ENCODE measurements at places on chromosomes 2 and 18.

GRCh38 chr18:5417342-5417741, 121.8 kb upstream of the ZBTB14 start:
- DNase-seq: no peak

- no peak for DNase-seq
These were observed 179.5 kb downstream of the EN1 start for GRCh38 chr2:118667964-118668363.

GRCh38 chr2:23916727-23917405, 10.1 kb downstream of the ATAD2B start:
- no peak for DNase-seq

- DNase-seq: no peak
These were observed 90.5 kb downstream of the ASAP2 start for GRCh38 chr2:9297156-9297555.

DNA sequence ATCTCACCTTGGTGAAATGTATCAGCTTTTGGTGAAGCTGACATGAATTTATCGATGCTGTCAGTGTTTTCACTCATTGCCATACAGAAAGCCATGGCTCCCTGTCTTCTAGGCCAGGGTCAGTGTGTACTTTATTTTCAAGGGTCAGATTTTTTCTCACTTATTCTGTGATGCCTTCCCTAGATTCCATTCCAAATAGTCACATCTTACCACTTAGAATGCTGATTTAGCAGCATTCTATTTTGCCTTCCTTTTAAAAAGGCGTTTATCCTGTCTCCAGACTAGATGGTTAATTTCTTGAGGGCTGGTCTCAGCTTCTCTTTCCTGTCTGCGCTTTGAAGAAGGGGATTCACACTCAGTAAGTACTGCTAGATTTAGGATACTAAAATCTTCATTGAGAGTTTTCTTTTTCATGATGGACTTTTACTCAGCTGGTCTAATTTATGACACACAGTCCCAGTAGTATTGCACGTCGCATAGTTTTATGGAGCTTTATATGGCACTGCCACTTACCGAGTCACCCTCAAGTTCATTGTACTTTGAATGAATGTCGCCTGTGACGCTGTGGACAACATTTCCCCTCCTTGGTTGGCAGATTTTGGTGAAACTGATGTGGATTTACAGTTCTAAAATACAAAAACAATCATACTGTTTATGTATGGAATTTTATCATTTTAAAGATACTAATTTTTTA, 194.0 kb downstream of the ZNF407 start:
- no peak for DNase-seq

- no peak for DNase-seq
These were observed 70.2 kb downstream of the LBH start for GRCh38 chr2:30301551-30301950.

DNA sequence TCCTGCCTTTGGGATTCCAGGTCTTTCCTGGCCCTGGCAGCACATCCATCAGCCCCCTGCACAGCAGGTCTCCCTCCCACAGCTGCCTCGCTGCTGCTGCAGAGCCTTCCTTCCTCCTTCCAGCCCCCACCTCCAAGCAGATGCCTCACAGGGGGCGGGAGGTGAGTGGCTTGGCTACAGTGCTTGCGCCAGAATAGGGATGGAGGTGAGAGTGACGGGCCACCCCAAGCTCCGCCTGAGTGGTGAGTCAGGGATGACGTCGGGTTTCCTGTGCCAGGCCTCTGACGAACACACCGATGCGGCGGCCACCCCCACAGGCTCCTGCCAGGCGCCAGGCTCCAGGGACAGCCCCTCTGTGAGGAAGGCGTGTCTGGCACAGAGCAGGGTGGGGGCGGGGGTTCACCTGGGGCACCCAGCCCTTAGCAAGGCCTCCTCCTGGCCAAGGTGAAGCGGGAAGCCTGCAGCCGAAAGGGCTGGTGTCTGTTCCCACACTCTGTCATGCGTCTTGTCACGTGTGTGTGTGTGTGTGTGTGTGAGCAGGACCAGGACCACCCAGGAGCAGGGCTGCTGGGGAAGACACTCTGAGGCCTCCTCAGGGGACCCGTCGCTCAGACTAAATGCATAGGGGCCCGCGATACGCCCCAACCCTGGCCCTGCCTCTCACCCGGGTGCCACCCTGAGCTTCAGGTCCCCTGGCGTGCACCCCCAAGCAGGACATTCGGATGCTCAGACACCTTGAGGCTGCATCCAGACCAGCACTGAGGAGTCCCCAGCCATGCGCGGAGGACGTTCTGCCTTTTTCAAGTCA, 3.4 kb upstream of the DUSP2 start:
- DNase-seq: peak; percentile 97

GRCh38 chr2:196808083-196808665, 981 bp downstream of the C2orf66 start:
- DNase-seq: no peak

GRCh38 chr2:228056293-228057097, 125.0 kb downstream of the SPHKAP start:
- DNase-seq: no peak

DNA sequence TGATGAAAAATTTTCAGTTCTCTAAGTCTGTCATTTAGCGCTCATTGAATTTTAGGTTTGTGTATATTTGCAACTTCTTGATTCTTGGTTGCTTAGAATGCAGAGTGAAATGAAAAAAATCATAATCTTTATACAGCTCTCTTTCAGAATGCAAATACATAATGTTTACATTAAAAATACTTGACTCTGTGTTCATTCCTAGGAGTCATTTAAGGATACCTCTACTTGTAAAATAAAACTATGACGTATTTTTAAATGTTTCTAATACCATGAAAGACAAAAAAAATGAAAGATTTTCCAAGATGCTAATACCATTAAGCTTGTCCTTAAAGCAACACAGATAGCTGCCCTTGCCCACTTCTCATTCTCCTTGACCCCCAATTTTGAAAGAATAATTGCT, 259.0 kb downstream of the L3MBTL4 start:
- no peak for DNase-seq

GRCh38 chr2:168929031-168929430, 27.9 kb downstream of the G6PC2 start:
- DNase-seq: no peak

GRCh38 chr2:218873359-218874194, 7.1 kb upstream of the WNT10A start:
- DNase-seq: no peak

DNA sequence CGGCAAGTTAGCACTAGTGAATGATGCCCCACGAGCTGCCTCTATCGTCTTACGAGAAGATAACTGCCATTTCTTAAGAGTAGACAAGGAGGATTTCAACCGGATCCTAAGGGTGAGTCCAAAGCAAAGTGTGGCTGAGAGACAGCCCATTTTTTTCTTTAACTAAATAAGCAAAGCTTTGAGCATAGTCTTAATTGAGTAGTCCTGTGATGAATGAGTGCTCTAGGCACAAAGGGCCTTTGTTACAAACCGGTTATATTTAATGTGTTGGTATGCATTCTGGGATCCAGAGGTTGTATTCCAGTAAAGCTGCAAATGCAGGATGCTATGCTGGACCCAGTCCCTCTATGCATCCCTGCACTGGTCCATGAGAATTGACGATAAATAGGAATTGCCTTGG, 86.9 kb upstream of the MAP3K20 start:
- no peak for DNase-seq

DNA sequence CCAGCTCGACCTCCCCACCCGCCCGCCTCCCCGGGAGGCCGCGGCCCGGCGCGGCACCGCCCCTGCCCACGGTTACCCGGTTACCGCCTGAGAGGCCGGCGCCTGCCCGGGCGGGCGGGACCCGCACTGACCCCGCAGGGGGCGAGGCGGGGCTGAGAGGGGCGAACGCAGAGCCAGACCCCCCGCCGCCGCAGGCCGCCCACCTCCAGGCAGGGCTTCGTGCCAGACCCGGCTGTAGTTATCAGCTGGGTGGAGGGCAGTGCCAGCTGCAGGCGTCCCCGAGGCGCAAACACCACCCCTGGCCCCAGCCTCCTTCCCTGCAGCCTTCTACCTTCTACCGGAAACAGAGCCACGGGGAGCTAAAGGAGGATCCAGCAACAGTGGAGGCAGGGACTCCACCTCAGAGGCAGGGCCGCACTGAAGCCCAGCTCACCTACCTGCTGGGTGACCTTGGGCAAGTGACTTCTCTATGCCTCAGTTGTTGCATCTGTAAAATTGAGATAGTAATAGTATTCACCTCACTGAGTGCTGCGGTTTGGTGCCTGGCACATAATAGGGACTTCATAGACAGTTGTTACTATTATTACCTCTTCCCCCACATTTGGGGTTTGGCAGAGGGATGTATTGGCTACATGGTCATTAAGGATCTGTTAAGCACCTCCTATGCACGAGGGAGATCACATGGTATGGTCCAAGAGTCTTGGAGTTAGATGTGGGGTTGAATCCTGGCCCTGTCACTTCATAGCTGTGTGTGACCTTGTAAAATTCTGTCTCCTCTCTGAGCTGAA, 231.6 kb upstream of the SMAD2 start:
- DNase-seq: no peak

- no peak for DNase-seq
These were observed 15.9 kb upstream of the ARMC9 start for GRCh38 chr2:231182513-231182899.

GRCh38 chr2:216389570-216389969, 17.3 kb upstream of the MARCHF4 start:
- no peak for DNase-seq

DNA sequence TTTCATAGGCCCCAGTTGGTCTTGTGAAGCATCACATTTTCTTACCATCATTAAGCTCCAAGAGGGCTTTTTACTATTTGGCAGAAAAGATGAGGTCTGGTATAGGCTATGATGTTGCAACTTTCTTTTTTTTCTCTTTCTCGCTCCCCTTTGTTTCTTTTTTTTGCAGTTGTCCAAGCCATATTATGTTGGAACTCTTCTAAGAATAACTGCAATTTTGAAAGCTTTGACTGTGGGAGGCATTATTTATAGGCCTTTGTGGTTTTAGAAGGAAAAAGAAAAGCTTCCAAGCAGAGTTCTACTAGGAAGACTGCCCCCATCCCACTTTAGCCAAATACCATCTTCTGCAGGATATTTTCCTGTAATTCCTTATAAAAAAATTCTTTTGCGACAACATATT, 571.6 kb downstream of the ARHGAP15 start:
- DNase-seq: no peak

DNA sequence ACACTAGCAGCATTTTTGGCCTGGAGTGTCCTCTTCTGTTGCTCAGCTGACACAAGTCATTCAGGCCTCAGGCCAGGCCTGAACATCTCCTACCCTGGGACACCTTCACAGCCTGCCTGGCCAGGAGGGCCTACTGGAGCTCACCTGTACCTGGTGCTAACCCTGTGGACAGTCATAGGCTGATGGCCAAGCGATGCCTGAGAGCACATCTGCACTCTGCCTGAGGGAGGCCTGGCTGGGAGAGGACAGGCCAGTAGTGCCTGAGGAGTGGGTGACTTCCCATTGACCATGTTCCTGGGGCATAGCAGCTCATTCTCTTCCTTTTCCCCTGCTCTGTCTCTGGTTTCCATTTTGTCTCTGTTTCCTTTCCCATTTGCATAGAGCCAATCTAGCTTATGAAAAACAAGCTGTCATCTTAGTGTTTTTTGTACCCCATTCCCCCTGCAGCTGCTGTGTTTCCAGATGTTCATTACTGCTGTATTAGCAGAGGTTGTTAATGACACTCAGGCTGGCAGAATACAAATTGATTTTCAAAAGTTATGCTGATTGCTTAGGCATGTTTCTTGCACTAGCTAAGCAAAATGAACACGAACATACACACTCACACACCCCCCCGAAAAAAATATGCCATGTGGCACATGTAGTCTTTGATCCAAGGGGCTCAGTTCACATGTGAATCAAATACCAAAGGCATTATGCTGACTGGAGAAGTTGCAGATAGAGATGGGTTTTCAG, 149.7 kb upstream of the HS6ST1 start:
- no peak for DNase-seq

GRCh38 chr2:150374492-150374891, 113.0 kb downstream of the RND3 start:
- DNase-seq: no peak

GRCh38 chr2:48180557-48180956, 274.3 kb upstream of the FBXO11 start:
- DNase-seq: no peak

GRCh38 chr2:63058144-63058920, 7.7 kb downstream of the OTX1 start:
- no peak for DNase-seq

DNA sequence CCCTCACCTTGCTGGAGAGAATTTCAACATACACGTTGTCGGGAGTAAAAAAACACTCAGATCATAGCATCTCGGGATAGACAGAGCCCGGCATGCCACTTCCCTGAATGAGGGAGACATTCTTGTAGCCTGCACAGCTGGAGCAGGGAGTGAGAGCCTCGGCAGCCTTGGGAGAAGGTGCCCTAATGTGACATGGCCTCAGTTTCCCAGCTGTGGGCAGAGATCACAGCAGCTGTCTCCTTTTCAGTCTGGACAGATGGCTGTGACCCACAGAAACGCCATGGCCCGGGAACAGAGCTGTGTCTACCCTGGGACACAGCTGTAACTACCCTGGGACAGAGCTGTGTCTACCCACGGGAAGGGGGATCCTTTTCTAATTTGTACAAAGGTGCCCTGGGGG, 55.9 kb downstream of the HS1BP3 start:
- no peak for DNase-seq

- no peak for DNase-seq
These were observed 58.5 kb downstream of the CABYR start for GRCh38 chr18:24197412-24197811.

DNA sequence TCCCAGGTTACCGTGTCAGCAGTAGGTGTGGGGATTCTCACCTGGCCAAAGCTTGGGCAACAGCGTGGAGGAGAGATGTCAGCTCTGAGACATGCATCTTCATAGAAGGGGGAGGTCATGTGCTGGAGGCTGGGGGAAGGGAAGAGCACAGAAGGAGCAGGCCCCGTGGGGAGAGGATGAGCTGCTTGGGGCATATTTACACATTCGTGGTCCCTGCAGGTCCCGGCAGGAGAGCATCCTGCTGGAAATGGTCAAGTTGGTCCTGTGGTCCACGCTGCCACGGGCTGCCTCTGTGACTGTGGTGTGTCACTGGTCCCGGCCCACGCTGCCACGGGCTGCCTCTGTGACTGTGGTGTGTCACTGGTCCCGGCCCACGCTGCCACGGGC, 195.1 kb upstream of the TWIST2 start:
- DNase-seq: no peak

- no peak for DNase-seq
These were observed 122.1 kb downstream of the RPIA start for GRCh38 chr2:88813612-88814011.

DNA sequence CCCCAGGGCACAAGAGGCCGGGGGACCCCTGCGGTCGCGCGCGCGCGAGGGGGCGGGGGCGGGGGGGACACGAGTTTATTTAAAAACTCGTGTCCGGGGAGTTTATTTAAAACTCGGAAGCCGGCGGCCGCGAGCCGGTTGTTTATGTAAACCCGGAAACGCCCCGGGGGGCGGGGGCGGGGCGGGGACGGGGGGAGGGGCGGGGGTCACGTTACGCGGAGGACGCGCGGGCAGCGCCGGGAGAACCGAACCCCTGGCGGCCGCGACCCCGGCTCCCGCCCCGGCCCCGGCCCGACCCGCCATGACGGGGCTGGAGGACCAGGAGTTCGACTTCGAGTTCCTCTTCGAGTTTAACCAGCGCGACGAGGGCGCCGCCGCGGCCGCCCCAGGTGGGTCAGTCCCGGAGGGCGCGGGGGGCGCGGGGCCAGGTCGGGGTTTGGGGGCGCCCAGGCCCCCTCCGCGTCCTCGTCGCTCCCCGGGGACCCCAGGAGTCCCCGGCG, 4.4 kb downstream of the NFATC1 start:
- peak; percentile 55 for DNase-seq
